NCI-H1417 (cell line): ENCODE measurements at places on chromosomes 2 and 18.

DNA sequence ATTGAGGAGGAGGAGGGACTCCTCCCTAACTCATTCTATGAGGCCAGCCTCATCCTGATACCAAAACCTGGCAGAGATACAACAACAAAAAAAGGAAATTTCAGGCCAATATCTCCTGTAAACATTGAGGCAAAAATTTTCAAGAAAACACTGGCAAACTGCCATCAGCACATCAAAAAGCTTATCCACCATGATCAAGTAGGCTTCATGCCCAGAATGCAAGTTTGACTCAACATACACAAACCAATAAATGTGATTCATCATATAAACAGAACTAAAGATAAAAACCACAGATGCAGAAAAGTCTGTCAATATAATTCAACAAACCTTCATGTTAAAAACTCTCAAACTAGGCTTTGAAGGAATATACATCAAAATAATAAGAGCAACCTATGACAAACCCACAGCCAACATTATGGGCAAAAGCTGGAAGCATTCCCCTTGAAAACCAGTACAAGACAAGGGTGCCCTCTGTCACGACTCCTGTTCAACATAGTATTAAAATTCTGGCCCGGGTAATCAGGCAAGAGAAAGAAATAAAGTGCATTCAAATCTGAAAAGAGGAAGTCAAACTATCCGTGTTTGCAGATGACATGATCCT is 1014.3 kb downstream of the CBLN2 start:
- no peak for DNase-seq

DNA sequence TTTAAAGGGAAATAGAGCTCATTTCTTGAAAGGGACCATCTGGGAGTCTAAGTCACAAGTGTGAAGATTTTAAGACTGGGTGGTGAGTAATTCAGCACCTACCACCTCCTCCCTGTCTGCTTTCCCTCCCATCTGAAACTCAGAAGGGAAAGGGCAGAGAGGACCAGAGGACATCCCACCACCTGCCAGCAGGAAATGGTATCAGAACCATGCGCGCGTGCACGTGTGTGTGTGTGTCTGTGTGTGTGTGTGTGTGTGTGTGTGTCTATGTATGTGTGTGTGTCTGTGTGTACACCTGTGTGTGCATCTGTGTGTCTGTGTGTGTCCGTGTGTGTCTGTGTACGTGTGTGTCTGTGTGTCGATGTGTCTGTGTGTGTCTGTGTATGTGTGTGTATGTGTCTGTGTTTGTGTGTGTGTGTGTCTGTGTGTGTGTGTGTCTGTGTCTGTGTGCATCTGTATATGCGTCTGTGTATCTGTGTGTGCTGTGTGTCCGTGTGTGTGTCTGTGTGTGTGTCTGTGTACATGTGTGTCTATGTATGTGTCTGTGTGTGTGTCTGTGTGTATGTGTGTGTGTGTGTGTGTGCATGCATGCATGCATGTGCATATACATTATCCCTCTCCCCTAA is 76.8 kb downstream of the ZFP36L2 start:
- no peak for DNase-seq

GRCh38 chr2:218400930-218401881 is 1.5 kb downstream of the CTDSP1 start:
- no peak for DNase-seq

DNA sequence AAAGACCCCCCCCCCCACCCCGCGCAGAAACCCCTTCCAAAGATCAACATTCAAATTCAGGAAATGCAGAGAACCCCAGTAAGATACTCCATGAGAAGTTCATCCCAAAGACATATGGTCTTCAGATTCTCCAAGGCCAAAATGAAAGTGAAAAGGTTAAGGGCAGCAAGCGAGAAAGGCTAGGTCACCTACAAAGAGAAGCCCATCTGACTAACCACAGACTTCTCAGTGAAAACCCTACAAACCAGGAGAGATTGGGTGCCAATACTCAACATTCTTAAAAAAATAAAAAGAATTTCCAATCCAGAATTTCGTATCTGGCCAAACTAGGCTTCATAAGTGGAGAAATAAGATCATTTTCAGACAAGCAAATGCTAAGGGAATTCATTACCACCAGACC is 175.2 kb downstream of the RND3 start:
- DNase-seq = no peak

DNA sequence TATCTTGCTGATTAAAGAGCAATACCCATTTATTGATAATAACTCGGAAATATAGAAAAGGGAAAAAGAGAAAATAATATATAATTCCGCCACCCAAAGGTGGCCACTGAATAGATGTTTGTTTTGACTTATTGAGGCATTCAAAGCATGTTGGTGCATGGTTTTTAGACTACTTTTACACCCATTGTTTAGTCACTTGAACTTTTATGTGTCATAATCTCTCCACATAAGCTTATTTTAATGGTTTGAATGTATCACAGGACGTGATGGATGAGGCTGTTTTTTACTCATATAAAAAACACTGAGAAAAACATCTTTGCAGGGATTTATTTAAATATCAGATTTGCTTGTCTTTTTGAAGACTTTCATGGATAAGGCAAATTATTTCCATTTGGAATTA is 120.4 kb downstream of the ACKR3 start:
- DNase-seq = no peak

DNA sequence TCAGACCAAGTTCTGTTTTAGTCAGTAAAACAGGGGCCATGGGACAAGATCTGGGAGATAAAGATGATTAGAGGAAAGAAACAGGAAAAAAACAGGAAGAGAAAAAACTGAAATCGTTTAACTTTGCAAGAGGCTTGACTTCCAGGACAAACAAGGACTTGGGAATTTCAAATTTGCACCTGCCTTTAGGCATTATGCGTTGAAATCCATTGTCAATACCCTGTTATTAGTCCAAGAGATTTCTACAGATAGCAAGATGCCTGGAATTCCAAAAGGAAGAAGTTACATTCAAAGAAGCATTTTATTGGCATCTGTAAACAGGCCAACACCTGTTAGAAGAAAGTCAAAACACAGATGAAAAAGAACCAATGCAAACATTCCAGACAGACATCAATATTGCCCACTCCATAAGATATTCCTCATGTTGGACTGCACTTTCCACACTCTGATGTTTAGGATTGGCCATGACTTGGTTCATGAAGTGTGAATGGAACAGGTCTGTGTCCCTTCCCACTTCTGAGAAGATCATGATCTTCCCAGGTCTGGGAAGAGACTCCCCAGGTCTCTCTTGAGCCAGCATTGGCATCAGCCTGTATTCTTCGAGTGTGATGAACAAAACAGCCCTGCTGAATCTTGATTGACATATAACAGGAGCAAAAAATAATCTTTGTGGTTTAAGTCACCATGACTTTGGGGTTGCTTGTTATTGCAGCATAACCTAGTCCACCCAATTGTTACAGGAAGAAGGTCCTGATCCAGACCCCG is 181.4 kb upstream of the FN1 start:
- no peak for DNase-seq
